ENCODE measurements at places on chromosomes 6 and 20.

- peak; percentile 75 for DNase-seq
Observed at GRCh38 chr20:4916971-4917881, 84.1 kb downstream of the SLC23A2 start.

- no peak for DNase-seq
Observed at GRCh38 chr6:166419717-166420116, 37.0 kb upstream of the MPC1 start.

GRCh38 chr6:18536591-18537055, 149.5 kb downstream of the RNF144B start:
- DNase-seq, result peak; percentile 10

GRCh38 chr6:129411092-129411491, 298.9 kb downstream of the ARHGAP18 start:
- DNase-seq, result no peak

DNA sequence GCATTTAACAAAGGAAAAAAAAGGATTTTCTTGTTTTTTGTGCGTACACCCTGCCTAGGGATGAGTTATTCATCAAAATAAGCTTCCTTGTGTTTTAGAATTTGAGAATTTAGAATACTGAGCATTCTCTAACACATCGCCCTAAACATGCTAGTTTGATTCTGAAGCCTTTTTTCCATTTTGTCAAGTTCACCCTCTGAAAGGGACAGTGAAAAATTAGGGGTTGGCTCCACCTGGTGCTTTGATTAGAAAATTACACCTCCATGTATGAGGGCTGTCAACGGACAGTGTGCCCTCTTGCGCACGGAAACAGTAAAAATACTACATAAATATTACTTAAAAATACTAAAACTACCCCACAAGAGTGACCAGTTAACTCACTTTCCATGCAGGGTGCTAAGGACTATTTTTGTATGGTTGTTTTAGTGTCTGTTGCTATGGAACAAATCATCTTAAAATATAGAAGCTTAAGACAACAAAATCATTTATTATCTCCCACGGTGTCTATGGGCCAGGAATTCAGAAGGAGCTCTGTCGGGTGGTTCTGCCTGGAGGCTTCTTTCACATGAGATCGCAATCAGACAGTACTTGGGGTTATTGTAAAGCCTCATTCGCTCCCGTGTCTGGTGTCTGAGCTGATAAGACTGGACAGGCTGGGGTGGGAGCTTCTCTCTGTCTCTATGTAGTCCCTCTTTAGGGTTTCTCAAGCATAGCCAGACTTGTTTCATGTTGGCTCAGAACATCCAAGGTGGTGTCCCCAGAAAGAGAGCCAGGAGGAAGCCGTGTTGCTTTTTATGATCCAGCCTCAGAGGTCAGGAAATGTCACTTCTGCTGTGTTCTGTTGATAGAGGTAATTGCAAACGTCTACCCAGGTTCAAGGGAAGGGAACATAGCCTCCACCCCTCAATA, 41.1 kb upstream of the TMEM170B start:
- peak; percentile 87 for DNase-seq

DNA sequence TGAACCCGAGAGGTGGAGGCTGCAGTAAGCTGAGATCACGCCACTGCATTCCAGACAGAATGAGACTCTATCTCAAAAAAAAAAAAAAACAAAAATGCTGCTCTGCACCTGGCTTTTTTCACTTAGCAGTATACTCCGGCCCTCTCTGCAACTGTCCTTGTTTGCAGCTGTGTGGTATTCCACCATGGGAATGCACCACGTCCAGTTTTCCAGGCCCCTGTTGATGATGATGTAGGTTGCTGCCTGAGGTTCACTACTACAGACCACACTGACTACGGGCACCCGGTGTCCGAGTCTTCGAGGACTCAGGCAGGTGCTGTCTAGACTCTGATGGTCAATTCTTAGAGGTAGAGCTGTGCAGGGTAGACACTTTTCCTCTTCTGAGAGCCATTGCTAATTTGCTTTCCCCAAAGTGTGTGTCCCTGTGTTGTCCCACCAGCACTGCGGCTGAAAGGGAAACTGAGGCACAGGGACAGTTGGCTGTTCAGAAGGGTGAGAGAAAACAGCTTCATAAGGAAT, 56.5 kb downstream of the UBE2V1 start:
- DNase-seq, result no peak

- no peak for DNase-seq
Observed at GRCh38 chr20:25378884-25379733, 11.5 kb downstream of the ABHD12 start.

- DNase-seq, result peak; percentile 67
Observed at GRCh38 chr6:27592481-27593199, 119.7 kb upstream of the ZNF184 start.

- DNase-seq, result no peak
Observed at GRCh38 chr20:53384392-53384791, 209.2 kb downstream of the ZNF217 start.

GRCh38 chr20:8132484-8133309, 631 bp downstream of the PLCB1 start:
- no peak for DNase-seq

DNA sequence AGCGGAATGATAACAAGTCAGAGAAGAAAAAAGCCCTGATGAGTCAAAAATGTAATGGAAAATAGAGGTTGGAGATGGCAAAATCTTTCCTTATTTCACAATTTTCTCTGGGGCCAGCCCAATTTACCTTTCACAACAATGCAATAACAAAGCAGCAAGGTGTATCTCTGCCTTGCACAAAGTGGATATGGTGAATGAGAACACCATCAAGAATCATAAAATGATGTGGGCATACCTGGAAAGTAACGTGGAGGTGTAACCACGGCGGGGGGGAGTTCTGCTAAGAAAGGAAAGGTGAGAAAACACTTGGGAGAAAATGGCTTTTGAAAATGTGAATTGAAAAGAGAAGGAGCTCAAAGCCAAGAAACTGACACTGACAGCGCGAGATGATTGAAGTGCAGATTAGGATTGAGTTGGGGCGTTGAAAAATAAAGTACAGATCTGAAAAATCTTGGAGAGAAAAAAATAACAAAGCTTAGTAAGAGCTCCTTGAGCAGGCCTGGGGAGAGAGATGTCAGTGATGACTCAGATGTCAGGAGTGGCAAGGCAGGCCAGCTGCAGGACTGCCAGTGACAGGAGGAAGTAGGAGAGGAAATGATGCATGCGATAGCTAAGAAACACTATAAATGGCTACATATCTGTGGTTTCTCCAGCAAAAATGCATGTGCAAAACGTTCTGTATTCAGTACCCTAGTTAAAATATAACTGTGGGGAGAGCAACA, 26.2 kb downstream of the ARHGAP18 start:
- DNase-seq, result peak; percentile 92

- DNase-seq, result peak; percentile 78
Observed at GRCh38 chr6:31952140-31952805, 6.4 kb downstream of the CFB start.

DNA sequence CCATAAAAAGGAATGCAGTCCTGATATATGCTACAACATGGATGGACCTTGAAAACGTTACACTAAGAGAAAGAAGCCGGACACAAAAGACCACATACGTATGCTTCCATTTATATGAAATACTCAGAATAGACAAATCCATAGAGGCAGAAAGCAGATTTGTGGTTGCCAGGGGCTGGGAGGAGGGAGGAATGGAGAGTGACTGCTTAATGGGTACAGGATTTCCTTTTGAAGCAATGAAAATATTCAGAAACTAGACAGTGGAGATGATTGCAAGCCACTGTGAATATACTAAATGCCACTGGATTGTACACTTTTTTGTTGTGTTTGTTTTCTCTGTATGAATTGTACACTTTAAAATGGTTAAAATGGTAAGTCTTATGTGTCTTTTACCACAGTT, 29.4 kb upstream of the CDKN1A start:
- DNase-seq, result no peak

DNA sequence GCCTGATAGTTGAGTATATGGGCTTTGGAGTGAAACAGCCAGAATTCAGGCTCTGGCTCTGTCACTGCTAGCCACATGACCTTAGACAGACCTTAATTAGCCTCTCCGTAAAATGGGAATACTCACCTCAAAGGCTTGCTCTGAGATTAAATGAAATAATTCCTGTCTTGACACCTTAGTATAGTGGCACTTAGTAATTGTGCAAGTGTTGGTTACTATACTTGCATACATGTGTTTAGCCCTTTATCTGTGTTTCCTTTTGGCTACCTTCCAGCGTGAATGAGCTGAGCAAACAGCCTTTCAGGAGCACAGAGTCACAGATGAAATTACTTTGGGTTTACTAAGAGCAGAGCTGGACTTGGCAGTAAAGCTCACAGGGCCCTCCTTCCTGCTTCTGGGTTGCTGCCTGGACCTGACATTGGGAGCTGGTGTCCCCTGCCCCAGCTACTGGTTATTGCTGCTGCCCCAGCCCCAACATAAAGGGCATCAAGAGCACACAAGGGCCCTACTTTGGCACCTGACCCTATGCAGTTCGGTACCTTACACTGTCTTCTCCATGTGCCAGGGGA, 32.8 kb downstream of the CD164 start:
- peak; percentile 32 for DNase-seq

- no peak for DNase-seq
Observed at GRCh38 chr6:19811397-19812079, 25.6 kb upstream of the ID4 start.

DNA sequence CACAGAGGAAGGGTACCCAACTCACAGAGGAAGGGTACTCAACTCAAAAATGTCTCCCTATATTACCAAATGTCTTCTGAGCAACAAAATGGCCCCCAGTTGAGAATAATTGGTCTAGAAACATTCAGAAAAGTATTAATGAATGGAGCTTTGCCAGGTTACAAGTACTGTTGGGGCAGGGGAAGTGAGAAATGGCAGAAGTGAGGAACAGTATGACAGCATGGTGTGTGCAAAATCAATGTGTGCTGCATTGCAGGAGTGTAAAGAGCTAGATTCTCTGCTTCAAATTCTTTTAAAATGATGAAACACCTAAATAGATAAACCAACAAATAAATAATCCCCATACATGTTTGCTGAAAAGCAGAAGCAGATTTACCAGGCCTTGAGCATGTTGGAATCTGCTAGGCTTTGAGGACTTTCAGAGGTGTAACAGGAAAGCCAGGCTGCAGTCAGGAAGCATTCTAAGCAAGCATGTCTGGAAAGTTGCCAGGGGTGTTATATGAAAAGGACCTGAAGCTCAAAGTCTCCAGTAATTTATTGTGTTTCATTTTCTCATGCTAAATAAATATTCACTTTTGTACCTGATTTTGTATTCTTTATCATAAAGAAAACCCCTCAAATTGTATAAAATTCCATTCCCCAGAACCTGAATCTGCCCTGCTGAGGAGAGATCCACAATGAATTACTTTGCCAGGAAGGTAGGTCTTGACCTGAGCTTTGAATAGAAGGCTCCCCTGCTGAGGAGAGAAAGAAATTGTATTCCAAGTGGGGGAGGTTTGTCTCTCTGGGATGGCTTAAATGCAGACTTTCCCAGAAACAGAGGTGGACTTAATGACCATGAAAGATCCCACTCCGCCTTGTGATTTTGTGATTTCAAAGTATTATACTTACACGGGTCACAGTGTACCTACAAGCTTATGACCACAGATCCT, 265.0 kb upstream of the MARCKS start:
- DNase-seq, result peak; percentile 33

DNA sequence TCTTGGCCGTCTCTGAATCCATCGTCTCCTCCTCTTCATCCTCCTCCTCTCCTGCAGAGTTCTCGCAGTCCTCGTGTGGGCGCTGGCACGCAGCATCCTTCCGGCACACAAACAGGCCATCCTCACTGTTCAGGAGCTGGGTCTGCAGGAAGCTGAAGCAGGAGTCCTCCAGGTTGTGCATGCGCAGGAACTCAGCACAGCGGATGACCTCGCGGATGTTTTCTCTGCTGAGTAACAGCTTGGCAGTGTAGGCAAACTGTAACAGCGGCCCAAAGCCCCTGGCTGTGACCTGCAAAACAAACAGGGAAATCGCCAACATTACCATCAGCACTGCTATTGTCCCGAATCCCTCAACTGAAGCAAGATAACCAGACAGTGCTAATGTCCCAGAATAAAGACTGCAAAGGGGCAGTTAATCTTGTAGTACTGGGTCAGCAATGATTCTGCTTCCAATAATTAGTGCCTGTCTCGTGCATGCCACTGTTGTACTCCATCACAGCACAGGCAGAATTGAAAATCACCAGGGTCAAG, 57.4 kb downstream of the GJA10 start:
- no peak for DNase-seq

GRCh38 chr20:57620274-57620990, at the start of gene ZBP1:
Gene ZBP1, minus strand, starts transcription at chr20:57620426. Its CDS starts 131 bp downstream, at chr20:57620295.
- peak; percentile 81 for DNase-seq

DNA sequence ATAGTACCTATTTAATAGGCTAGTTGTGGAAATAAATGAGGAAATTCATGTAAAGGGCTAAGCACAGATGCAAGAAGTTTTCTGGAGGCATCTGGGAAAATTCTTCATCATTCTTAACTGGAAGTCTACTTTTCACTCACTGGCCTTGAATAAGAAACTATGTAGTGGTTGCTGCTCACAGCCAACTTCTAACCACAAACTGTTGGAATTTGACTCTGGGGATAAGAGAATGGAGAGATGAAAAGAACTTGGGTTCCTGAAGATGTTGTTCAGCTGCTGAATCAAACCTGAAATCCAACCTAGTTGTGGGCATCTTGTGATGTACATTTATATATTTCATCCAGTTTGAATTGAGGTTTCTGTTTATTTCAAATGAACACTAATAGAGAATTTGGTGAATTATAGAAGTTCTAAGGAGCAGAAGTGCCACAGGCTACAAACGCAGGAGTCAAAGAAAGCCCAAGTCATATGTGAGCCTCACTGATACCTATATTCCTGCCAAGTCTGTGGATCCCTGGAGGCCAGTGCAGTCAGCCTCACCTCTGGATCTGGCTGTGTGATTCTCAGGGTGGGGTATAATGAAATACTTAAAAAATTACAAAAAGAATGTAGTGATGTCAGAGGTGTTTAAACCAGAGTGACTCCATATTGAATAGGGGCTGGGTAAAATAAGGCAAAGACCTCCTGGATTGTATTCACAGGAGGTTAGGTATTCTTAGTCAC, 18.7 kb upstream of the MEI4 start:
- peak; percentile 41 for DNase-seq

GRCh38 chr6:64672131-64672530, 1034.9 kb downstream of the EYS start:
- no peak for DNase-seq

GRCh38 chr6:168384045-168385036, 56.6 kb upstream of the SMOC2 start:
- no peak for DNase-seq

DNA sequence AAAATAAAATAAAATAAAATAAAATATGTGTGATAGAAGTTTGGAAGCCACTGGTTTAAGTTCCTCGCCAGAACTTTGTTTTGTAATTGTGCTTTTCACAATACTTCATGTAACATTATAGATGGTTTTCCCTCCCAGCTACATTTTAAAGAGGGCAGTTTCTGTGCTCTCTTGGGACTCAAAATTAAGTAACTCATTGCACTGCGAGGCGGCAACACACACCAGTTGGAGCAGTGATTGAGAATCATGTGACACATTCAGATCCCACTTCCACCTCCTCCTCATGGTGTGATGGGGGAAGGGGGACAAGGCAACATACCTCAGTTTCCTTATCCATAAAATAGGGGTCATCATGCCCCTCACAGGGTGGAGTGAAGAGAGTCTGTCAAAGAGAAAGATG, 7.5 kb downstream of the C2 start:
- no peak for DNase-seq

GRCh38 chr6:17905611-17906592, 81.5 kb downstream of the KIF13A start:
- DNase-seq, result no peak

DNA sequence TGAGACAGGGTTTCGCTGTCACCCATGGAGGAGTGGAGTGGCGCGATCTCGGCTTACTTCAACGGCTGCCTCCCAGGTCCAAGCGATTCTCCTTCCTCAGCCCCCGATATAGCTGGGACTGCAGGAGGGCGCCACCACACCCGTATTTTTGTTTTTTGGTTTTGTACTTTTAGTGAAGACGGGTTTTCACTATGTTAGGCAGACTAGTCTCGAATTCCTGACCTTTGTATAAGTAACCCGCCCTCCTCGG, 115.4 kb upstream of the BTN3A2 start:
- no peak for DNase-seq

Measured in myocyte (in vitro differentiated cells).